ENCODE measurements at places on chromosomes 11 and 22.

GRCh38 chr11:100833276-100833675 lies 146.2 kb downstream of the ARHGAP42 start:
- DNase-seq = no peak

DNA sequence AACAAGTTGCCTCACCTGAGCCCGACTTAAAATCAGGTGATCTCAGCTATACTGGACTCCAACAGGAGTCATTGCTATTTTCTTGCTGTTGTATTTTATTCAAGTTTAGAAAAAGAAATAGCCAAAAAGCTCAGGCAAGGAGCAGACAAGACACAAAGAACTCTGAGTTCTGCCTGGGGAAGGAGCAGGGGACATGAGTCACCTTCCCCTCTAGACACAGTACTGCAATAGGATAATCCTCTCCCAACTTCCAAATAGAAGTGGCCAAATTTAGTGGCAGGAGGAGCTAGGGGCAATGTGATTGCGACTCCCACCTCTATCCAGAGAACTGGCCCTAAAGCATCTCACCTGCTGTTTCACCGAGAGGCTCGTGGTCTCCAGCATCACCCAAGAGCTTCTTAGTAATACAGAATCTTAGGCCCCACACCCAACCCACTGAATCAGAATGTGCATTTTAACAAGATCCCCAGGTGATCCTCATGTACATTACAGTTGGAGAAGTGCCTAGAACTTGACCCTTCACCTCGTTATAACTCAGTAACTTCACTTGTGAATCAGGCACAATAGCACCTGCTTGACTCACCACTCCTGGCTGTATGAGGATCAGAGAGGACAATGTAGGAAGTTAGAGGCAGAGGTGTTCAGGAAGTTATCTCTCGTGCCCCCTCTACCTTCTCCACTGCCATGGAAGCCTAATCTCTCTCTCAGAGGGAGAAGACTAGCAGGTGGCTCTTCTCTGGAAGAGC lies 56.8 kb upstream of the FBXO3 start:
- no peak for DNase-seq

- DNase-seq = no peak
Measured at GRCh38 chr11:78818201-78818600, 243.5 kb upstream of the NARS2 start.

DNA sequence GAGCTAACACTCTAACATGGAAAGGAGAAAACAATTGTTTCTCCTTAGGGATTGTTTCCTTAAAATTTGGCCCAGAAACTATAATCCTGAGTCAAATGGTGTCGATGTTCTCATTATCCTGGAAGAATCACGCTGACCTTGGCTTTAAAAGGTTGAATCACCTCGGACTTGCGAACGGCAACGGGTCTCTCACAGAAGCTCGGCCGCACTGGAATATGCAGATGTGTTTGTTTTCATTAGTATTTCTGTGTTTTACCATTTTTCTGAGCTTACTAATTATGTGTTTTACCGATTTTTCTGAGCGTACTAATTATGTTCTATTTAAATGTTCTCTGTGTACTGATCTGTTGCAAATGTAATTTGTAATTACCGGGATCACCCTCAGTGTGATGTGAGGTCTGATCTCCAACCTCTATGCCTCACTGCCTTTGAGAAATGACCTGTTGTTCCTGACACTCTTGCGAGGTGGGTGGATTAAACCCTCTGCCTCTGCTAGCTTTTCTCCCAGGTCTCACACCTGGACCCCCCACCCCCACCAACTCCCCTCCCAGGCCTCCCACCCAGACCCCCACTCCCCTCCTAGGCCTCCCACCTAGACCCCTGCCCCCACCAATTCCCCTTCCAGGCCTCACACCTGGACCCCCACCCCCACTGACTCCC lies 38.3 kb upstream of the BRSK2 start:
- DNase-seq = no peak

- no peak for DNase-seq
Measured at GRCh38 chr11:7332962-7333361, 81.3 kb downstream of the SYT9 start.

GRCh38 chr11:14892577-14892976 lies 546 bp upstream of the CYP2R1 start:
- DNase-seq = no peak

DNA sequence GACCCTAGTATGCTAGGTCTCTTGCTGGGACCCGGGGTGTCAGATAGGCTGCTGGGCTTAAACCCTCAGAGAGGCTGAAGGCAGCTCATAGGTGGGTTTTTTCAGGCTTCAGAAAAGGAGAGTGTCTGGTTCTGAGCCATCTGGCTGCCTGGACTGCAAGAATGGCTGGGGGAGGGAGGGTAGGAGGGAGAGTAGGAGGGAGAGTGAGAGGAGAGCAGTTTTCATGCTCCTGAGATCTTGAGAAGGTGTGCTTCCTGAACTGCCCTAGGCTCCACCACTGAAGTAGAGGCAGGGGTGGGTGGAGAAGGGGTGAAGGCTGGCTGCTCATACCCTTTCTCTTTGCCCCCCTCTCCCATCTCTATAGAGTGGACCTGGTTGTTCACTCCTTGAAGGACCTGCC lies 4.6 kb downstream of the HMBS start:
- no peak for DNase-seq

DNA sequence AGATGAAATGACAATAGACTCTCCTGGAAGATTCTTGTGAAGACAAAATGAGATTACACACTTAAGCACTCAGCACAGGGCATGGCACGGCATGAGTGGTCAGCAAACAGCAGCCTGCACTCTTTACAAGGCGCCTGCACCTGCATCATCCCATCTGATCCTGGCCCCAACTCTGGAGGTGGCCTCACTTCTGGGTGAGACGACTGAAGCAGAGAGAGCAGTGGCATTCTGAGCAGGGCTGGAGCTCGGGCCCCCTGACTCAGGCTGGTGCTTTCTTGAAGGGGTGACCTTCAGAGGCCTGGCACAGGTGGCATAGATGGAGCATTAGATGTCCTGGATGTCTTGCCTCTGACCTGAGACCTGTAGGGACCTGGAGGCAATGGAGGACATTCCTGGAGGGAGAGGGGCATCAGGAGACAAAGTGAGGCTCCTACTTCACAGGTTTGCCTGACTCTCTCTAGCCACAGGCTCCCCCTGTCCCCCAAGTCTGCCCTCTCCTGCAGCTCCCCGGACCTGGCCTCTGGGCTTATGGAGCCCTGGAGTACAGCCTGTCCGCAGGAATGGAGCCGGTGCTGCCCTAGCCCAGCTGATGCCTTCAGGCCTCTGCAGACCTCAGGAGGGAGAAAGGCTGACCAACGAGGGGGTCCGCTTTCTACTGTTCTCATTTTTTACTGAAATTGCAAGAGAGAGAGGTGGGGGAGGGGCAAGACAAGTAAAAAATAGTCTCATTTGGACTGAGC lies 65.5 kb upstream of the THY1 start:
- no peak for DNase-seq

DNA sequence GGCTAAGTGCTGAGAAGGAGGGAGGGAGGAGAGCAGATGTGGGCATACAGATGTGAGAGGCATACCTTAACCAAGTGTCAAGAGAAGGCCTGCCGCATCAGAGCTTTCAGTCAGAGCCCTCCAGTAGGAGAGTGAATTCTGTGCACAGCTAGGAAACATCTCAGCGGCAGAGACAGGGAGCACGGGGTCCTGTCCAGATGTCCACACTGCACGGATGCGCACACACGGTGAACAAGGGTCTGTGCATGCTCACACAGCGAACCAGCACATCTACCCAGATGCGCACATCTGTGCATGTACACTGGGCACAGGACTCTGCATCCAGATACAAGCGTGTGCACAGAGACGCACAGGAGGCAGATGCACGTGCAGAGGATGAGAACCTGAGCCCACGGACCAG lies 778.0 kb downstream of the BRD1 start:
- no peak for DNase-seq

GRCh38 chr11:112856591-112856990 lies 104.6 kb upstream of the NCAM1 start:
- no peak for DNase-seq

DNA sequence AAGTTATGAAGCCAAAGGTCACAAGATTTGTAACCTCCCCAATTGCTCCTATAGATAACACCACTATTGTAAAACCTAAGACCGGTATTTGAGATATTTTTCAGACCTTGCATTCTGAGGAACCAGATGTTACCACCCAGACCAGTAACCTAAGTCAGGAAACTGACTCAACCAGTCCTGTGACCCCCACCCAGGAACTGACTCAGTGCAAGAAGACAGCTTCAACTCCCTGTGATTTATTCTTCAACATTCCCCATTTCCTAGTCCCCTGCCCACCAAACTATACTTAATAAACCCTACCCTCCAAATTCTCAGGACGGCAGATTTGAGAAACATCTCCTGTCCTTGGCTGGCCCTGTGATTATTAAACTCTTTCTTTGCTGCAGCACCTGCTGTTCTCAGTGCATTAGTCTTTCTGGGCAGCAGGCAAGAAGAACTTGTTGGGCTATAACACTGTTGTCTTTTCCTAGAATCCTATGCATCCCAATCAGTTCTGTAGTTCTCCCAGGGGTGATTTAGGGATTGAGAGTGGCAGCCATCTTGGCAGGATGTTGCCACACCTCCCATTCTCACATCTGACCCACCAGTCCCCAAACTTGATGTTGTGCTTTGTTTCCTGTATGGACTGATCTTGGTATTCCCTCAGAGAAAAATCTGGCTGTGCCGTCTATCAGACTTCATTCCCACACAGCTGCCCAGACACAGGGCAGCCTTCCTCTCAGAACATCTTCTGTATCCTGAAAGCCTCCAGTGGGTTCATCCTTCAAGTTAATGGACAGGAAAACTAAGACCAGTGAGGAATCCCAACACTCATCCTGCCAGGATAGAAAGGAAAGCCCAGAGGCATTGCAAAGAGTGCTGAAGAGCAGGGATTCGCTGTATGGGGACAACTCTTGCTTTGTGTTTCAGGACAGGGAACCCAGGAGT lies 104.0 kb downstream of the PDE2A start:
- DNase-seq = no peak

GRCh38 chr11:16126362-16126761 lies 230.0 kb downstream of the SOX6 start:
- no peak for DNase-seq

DNA sequence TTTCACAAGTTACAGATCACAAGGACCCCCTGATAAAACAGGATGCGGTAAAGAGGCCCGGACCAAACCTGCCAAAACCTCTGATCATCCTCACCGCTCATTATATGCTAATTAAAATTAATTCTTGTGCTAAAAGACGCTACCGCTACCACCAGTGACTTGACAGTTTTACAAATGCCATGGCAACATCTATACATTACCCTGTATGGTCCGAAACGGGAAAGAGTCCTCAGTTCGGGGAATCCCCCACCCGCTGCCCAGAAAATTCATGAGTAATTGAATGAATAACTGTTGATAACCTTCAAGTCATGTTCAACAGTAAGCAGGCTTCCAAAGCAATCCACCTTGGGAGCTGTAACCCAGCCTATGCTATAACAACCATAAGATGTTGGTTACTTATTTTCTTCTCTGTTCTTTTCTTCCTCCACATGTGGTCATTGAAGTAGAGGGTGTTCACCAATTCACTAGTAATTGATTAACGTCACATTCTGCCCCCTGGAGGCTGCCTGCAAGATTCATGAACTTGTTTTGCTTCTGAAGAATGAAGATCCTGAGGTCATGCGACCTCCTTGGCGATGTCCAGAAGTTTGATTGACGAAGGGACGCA lies 20.6 kb downstream of the APOBEC3H start:
- DNase-seq = peak; percentile 85

- DNase-seq = no peak
Measured at GRCh38 chr11:78773492-78773891, 198.8 kb upstream of the NARS2 start.

DNA sequence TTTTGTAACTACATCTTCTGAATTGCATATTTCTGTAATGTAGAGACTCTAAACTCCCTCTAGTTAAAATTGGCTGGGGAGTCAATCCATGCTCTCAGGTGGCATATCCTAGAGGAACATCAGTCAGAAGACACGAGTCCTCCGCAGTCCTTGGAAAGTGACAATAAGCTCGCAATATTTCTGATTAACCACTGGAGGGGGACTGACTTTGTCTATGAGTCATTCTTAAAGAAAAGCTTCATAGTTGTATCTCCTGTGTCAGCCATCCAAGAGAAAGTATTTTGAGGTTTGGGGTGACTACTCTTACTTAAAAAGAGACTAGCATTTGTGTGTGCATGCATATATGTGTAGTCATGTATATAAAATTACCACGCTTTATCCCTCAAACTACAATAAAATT lies 60.2 kb downstream of the SLN start:
- no peak for DNase-seq

GRCh38 chr11:119823077-119823476 lies 94.1 kb upstream of the NECTIN1 start:
- DNase-seq = no peak

DNA sequence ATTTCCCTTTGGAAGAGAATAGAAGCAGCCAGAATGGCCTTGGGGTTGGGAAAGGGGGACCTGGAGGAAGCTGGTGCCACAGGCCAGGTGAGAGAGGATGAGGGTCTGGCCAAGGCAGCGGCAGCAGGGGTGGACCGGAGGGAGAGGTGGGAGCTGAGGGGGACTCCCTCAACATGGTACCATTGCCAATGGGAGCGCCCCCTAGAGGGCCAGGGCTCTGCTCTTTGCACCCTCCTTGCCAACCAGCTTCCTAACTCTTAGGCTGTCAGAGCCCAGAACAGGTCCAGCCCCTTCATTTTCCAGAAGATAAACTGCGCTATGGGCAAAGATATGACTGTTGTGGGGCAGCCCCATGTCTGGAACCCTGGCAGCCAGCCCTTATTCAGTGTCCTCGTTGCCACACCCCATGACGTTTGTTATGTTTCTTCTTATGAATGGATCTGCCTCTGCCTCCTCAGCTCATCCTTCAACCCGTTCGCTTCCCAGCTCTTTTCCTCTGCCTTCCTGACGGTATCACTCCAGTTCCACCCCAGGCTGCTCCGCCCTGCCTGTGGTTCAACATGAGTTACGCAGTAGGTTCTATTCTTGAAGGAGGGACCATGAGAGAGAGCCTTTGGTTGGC lies 185.2 kb downstream of the GRIK4 start:
- no peak for DNase-seq

- DNase-seq = peak; percentile 52
Measured at GRCh38 chr11:35390737-35391682, 28.3 kb downstream of the SLC1A2 start.

DNA sequence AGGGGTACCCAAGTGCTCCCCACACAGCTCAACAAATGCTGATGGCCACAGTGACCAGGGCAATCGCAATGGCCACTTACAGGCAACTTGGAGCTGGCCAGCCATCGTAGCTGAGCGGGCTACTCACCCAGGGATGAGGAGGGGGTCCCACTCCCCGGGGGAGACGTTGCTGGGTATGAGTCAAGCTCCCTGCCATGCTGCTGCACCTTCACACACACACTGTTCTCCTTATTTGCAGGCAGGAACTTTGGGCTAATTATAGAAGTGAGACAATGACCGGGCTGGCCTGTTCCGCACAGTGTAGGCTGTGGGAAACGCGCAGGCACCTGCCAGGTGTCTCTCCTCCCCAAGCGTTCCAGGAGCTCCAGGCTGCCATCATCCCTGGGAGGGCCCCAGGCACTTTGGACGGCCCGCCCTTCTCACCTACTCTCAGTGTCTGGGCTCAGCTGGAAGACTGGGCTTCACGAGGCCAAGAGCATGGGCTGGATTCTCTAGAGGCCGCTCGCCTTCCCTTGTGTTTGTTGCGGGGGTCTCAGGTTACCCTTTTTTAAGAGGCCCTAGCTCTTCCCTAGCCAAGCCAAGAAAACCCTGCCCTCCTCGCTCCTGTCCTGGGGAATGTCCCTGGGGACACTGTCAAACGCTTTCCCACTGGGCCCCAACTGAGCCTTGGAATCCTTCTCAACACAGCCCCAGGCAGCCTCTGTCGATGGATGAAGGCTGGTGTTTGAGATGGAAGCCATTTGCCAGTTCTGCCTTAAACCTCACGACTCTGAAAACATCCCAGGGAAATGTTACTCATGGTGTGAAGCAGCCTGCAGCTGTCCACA lies 73.0 kb downstream of the RTL6 start:
- DNase-seq = no peak

GRCh38 chr11:45897556-45897955 lies 9.5 kb downstream of the FREY1 start:
- DNase-seq = no peak

All from stimulated activated CD4-positive, alpha-beta T cell treated with anti-CD3 and anti-CD28 coated beads, Interleukin-4, amount 100 ng/mL, for 24 hours (primary cell).